WTC11 (cell line): ENCODE measurements at places on chromosomes 5 and 9. TPM values are rescaled to one million over a fixed set of nuclear protein-coding genes. Genes with fewer than 3 reads are reported as not detected.

DNA sequence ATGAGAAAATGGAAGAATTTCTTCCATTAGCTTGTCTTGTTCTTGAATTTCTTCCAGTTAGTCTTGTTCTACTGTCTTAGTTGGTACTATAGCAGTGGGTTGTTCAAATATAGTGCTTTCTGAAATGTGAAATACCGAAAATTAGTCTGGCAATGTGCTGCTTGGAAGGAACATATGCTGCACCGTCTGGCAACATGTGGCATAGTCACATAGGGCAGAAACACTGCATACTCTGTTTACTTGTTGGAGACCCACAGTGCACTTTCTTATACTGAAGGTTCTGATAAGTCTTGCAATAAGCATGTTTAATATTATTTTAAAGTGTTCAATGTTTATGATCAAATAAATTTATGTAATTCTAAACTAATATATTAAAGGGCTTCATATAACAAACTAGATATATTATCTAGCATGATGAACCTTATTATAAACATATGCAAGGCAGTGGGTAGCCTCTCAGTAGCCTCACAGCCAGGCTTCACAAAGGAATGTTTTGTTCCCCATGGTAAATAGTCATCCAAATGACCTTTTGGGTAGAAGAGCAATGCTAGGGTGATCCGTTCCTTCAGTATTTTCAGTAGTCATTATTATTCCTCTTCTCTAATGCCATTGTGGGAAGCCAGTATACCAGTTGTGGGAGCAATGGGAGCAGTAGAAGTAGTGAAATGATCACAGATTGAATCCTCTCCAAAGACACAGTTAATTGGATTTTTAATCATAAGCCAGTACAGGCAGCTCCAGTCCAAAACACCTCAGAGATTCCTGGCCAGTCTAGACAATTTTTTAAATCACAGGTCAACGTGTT is 1106.7 kb downstream of the DTWD2 start:
- no peak for DNase-seq

DNA sequence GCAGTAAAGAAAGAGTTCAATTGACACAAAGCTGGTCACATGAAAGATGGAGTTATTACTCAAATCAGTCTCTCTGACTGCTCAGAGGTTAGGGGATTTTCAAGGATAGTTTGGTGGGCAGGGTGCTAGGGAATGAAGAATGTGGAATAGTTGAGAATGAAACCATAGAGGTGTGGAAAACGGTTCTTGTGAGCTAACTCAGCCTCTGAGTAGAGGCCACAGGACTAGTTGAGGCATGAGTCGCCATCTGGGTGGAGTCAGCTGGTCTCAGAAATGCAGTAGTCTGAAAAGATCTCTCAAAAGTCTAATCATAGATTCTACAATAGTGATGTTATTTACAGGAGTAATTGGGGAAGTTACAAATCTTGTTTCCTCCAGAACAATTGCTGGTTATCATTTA is 178.9 kb upstream of the SPEF2 start:
- DNase-seq: no peak

DNA sequence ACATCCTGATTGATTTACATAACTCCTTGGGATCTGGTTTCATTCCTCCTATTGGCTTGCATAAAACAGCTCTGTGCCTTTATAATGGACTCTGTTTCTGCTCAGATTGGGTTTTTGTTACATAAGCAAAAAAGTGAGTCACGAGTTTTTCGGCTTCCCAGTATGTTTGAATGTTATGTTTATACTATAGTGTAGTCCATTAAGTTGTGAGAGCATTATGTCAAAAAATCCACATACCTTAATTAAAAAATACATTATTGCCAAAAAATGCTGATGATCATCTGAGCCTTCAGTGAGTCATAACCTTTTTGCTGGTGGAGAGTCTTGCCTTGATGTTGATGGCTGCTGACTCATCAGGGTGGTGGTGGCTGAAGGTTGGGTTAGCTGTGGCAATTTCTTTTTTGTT is 144.6 kb downstream of the CCDC171 start:
- no peak for DNase-seq

GRCh38 chr5:58025809-58026208 is 434.1 kb downstream of the PLK2 start:
- DNase-seq: no peak

DNA sequence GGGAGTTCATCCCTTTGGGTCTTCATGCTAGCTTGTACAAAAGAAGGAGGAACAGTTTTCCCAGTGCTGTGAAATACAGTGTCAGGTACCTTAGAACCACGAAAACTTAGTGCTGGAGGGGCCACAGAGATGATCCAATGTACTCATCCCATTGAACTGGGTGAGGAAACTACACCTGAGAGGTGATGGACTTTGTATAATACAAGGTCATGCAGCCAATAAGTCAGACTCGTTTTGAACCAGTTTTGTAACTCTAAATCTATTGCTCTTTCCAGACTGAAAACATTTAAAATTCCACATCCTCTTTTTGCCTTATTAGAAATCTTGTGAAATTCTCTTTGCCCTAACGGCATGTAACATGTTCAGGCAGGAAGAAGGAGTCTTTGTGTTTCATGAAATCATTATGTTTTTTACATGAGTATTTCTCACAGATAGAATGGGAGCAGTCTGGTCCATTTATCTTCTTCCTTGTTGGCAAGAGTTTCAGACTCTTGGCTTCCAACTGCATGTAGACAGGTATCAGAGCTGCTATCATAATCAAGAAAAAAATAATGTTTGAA is 146.8 kb upstream of the FBXL7 start:
- no peak for DNase-seq

DNA sequence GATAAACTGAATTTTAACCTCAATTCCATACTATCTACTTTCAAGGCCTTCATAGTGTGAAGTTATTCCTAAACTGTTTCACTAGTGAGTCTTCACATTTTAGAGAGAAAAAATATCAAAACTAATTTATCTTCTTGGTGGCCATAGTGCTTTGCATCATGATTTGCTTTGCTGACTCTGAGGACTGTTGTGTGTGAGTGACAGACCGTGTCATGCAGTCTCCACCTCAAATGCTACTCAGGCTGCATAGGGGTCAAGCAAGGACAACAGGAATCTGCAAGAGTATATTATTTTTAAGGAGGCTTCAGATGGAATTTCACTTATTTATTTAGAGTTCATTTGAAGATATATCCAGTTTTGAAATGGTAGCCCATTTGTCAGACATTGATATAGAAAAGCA is 34.5 kb downstream of the MACIR start:
- no peak for DNase-seq

GRCh38 chr9:106287091-106287631 is 575.8 kb upstream of the ZNF462 start:
- DNase-seq: no peak

DNA sequence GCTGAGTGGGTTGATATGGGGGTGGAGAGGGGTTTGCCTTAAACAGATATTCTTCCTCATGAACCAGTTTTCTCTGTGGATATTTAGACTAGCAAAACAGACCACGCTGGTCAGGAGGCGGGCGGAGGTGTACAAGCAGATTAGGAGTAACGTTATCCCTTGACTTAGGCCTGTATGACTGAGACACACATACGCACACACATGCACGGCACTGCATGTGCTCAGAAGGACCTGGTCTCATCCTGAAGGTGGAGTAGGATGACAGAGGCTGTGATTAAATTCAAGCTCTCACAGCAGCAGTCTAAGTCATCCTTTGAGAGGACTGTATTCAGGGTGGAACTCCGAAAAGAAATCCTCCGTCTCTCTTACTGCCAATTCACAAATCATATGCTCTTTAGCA is 209.7 kb downstream of the DIRAS2 start:
- DNase-seq: no peak

GRCh38 chr5:91245871-91246270 is 137.2 kb downstream of the ARRDC3 start:
- DNase-seq: no peak

DNA sequence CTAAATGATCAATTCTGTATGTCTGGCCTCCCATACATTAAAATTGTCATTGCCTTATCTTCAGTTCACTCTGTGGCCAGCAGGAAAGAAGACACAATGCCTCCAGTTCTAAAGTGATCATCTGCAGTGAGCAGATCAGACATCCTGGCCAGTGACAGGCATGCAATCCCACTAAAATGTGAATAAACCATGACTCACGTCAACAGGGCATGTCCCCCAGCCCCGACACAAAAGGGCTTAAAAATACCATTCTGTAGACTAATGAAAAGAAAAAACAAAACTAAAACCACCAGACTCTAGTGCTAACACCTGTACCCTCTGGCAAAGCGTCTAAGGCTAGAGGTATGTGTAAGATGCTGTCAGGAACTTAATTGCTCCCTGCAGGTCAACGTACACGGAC is 38.5 kb downstream of the DDX31 start:
- DNase-seq: no peak

GRCh38 chr5:125209650-125210049 is 463.2 kb upstream of the ZNF608 start:
- DNase-seq: no peak

GRCh38 chr5:91266184-91266705 is 116.9 kb downstream of the ARRDC3 start:
- no peak for DNase-seq

DNA sequence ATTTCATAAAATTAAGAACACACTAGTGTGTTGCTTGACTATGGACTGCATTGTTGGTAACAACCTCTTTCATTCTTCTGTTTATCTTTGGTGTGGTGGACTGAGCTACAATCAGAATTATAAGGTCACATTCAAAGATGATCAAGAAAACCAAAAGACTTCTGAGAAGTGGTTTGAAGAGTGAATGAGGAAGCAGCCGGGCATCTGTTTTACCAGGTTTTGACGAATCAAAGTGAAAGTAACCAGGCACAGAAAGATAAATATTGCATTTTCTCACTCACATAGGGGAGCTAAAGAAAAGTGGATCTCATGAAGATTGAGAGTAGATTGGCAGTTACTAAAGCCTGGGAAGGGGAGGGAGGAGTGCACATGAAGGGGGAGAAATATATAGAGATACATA is 589.1 kb downstream of the ZNF608 start:
- DNase-seq: no peak

GRCh38 chr5:163766936-163767670 is 261.7 kb downstream of the MAT2B start:
- no peak for DNase-seq

GRCh38 chr5:61678966-61679365 is 346.9 kb downstream of the ZSWIM6 start:
- peak; percentile 49 for DNase-seq

- DNase-seq: no peak
Observed at GRCh38 chr5:72835633-72836032, 19.2 kb downstream of the TNPO1 start.

DNA sequence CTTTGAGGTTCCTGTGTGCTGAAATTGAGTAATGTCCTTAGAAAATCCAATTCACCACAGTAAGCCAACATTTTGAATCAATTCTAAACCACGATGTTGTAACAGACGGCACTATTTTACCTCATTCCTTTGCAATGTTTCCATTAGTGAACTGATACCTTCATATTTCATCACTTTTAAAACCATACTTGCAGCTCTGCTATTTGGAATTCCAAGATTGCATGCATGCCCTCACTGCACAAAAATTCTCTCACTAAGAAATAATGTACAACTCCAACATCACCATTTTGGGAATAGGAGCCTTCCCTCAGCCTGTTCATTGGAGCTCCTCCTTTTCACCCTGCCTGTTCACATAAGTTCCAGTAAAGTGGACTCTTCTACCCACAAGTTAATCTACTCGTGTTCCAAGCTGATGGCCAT is 74.8 kb upstream of the TGFBR1 start:
- DNase-seq: no peak

DNA sequence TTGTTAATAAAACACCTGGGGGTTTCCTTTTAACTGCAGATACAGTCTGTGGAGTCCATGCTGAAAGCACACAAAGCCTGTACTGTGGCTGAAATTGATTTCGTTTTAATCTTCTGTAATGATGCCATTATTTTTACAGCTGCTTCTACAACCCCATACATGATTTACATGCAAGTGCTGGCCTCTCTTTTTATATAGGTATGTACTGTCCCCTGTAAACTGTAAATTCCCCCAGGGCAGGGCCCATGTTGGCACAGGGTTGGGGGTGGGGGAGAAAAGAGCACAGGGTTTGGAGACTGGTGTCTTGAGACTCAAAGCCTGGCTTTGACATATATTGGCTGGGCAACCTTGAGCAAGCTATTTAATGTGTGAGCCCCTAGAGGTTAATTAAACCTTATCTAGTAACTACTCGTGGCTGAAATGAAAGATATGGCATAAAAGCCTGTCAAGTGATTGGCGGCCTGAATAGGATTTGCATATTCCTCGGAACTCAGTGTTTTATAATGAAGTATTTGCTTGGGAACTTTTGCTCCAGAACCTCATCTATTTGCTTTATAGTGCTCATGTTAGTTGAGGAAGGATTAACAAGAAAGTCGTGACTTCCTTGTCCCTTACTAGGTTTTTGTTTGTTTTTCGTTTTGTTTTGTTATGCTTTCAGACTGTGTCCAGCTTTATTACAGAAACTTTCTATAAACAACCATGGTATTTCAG is 34.0 kb downstream of the KLF4 start:
- no peak for DNase-seq

GRCh38 chr5:78964889-78965288 is 20.2 kb downstream of the ARSB start:
- DNase-seq: no peak

RASEF gene
- 6.5 to 8.2 TPM (median 7.3 TPM) in 3 replicates for total RNA-seq

LCN15 gene
- total RNA-seq: 0.52 to 1.0 TPM (median 0.96 TPM) in 3 replicates

SERINC5 gene
- 128 to 139 TPM (median 139 TPM) in 3 replicates for total RNA-seq

FBP2 gene
- not detected in 3 replicates for total RNA-seq

PCDHGB5 gene
- total RNA-seq: 7.6 to 9.7 TPM (median 7.7 TPM) in 3 replicates

PSMB7 gene
- 160 to 187 TPM (median 164 TPM) in 3 replicates for total RNA-seq

GRM6 gene
- 0.05 to 0.33 TPM in 2 of 3 replicates, not detected in the other for total RNA-seq

PCDHB16 gene
- total RNA-seq: 3.5 to 4.1 TPM (median 3.7 TPM) in 3 replicates

BTNL3 gene
- total RNA-seq: not detected in 3 replicates

SNAPC3 gene
- total RNA-seq: 33.5 to 37.7 TPM (median 33.6 TPM) in 3 replicates

SV2C gene
- 0.05 to 0.09 TPM (median 0.07 TPM) in 3 replicates for total RNA-seq
